Type B pancreatic cell (in vitro differentiated cells): ENCODE measurements at places on chromosomes 4 and X. TPM values are rescaled to one million over a fixed set of nuclear protein-coding genes. Genes with fewer than 3 reads are reported as not detected.

DNA sequence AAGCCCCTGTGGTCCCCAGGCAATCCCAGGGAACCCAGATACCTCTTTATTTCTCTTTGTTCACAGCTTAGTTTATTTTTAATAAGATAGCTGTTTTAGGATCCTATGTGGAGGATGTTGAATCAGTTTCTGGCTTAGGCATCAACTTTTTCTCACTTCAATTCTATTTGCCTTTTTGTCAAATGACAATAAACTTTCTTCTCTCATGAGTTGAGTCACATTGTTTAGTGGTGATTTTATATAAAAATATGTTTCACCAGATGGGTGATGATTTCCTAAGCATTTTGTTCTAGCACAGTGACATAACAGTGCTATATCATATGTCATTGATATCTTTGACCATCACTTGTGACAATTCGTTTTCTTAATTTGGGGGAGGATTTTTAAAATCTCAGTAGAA is 198.1 kb upstream of the PUDP start:
- DNase-seq = no peak
- H3K4me3 ChIP-seq = no peak overlapping the region
- H3K27me3 ChIP-seq = no peaks in the 10 kb centered on the region
- no peaks in the 10 kb centered on the region for H3K4me1 ChIP-seq

Gene KCNE5
- total RNA-seq = 1.7 and 2.7 TPM in 2 replicates

Gene NXF3
- total RNA-seq = 0.19 and 0.27 TPM in 2 replicates

Gene MTTP
- total RNA-seq = 16.0 and 54.4 TPM in 2 replicates

Gene SLC9B1
- total RNA-seq = 0.71 and 1.6 TPM in 2 replicates
